ENCODE measurements at places on chromosomes 2 and 18.

- DNase-seq, result no peak
These were observed 252.6 kb downstream of the TTC32 start for GRCh38 chr2:19649142-19649541.

DNA sequence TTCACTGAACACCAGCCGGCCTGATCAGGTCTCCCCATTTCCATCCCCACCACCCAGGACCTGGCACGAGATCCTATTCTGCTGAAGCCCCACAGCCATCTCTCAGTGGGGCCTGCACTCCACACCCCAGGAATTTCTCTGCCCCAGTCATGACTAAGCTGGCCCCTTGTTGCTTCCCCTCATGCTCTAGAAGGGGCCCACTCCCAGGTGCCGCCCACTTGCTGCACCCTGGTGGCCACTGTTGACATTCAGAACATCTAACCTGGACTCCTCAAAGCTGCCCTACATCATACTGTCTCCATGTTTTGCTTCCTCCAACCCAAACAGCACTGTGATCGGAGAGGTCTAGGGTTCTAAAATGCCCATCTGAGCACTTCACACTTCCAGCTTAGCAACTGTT lies 90.7 kb upstream of the KLHL29 start:
- DNase-seq, result no peak

DNA sequence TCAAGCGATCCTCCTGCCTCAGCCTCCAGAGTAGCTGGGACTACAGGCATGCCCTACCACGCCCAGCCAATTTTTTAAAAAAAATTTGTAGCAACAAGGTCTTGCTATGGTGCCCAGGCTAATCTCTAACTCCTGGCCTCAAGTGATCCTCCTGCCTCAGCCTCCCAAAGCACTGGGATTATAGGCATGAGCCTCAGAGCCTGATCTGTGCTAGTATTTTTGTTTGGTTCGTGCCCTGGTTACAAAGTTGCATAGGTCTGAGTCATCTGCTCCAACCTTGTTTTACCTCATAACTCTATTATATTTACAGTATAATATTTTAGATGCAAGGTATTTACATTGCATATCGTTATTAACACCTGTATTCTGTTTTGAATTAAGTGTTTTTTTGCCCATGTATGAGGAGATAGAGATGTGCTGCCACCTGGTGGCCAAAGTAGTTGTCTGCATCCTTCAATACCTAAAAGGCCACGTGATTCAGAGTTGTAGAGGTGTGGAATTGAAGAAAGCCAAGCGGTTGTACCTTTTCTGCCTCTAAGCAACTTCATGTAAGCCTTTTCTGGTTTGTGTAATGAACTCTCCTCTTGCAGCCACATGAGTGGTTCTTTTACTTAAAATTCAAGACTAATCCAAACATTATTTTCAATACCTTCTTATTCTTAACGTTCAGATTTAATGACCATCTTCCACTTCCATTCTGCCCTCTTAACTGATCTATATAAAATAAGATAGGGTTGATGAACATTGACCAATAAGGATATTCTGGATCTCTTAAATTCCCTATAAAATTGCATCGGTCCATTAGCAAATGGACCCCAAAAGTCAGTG lies 19.9 kb upstream of the CABYR start:
- peak; percentile 83 for DNase-seq

GRCh38 chr2:227401550-227401949 lies 13.8 kb upstream of the SCYGR1 start:
- no peak for DNase-seq

DNA sequence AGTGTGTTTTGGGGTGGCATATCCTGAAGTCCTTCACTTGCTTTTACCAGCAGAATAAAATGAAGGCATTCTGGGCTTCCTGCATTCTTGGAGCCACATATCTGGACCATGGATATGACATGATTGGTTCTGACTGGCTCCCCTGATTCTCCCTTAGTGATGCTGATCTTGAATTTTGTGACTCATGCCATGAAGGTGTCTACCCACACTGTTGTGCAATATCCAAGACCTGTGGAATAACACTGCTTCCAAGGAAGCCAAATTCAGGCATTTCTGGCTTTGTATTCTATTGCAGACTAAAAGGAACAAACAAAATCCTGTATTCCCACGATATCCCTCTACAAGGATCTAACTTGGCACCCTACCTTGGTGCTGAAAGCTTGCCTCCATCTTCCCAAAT lies 125.8 kb downstream of the LYPD6B start:
- no peak for DNase-seq

DNA sequence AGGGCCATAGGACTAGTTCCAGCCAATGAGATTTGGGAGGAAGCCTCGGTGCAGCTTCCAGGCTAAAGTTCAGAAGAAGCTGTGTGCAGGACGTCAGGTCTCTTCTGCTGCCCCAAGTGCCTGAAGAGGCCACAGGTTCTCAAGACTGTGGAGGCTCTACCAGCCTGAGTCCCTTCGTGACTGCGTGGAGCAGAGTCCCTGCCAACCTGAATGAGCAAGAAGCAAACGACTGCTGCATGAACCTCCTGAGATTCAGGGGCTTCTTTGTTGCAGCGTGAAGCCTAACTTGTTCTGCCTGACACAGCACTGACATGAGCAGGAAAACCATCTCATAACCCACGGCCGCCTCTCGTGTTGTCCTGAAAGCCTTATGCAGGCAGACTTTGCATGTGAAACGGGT lies 39.7 kb downstream of the TWIST2 start:
- no peak for DNase-seq

GRCh38 chr18:76447258-76447890 lies 47.7 kb downstream of the ZNF516 start:
- no peak for DNase-seq

- DNase-seq, result no peak
These were observed 110.1 kb downstream of the GALR1 start for GRCh38 chr18:77359561-77360314.

All from CD4-positive, alpha-beta T cell treated with Interleukin-10 for 1 hour (primary cell).